ENCODE measurements at places on chromosomes 16 and 17.

DNA sequence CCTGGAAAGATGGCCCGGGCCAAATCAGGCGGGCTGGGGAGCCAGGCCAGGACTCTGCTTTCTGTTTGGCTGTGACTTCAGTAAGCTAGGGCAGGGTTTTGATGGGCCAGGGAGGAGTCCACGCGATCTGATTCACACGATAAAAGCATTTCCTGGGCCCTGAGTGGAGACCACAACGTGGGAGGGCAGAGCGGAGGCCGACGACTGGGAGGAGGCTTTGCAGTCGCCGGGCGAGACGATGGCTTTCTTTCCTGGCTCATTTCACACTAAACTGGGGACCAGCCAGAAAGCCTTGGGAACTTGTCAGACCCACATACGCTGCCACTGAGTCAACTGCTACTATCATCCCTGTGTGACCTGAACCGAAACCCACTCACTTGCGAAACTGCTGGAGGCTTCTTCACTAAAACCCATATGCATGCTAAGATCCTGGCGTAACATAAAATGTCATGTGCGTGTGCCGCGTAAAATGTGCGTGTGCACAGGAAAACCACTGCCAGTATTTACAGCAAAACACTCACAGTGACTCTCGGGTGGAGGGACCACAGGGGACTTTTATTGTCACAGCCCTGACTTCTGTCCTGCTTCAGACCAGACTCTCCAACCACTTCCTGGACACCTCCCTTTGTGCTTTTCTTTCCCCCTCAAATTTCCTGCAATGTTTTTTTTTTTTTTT, 14.2 kb upstream of the RHBDF2 start:
- peak; percentile 72 for DNase-seq

- DNase-seq, result no peak
These were observed 229.3 kb downstream of the SOX9 start for GRCh38 chr17:72350073-72350472.

DNA sequence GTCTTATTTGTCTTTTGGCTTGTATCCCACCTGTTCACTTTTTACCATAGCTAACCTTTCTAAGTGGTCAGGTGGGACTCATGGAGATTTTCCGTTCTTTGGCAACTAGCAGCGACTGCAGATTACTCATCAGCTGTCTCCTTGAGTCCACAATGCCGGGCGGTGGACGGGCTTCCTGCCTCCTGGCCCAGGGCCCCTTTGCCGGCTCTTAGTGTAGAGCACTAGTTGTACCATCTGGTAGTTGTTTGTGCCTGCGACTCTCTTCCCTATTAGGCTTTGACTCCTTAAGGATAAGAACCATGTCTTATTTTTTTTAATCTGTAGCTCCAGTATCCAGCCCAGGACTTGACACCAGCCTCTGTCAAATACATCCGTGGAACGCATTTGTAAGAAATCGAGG, 399.9 kb downstream of the WWOX start:
- DNase-seq, result no peak

DNA sequence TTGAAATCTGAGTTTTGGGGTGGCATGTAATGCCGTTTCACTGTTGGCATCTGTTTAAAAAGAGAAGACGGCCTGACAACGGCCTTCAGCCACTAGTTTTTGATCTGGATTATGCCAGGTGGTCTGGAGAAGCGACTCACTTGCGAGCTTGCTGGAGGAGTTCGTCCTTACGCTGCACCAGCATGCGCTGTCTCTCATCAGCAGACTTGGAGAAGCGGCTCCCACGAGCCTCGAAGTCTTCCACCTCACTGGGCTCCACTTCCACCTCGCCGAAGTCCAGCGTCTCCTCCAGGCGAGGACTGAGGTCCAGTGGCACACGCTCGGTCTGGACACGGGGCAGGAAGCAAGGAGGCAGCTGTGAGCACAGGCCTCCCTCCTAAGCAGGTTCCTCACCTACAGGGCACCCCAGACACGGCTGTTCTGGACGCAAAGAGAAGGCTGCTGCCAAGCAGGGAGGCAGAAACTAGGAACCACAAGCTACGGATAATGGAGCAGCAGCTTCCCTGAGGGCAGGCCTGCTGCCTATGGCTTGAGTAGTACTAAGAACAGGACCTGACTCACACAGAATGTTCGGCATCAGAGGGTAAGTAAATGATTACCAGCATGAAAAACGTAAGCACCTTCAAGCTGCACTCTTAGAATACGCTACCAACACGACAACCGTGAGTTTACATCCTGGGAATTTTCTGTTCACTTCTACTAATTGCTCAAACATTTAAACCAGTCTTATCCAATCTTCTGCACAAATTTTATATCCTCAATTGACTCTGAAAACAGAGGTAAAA, 61.4 kb downstream of the AMFR start:
- no peak for DNase-seq

GRCh38 chr17:55436224-55437158, 14.9 kb upstream of the MMD start:
- no peak for DNase-seq

GRCh38 chr16:57108432-57108831, 16.0 kb downstream of the CPNE2 start:
- DNase-seq, result no peak

DNA sequence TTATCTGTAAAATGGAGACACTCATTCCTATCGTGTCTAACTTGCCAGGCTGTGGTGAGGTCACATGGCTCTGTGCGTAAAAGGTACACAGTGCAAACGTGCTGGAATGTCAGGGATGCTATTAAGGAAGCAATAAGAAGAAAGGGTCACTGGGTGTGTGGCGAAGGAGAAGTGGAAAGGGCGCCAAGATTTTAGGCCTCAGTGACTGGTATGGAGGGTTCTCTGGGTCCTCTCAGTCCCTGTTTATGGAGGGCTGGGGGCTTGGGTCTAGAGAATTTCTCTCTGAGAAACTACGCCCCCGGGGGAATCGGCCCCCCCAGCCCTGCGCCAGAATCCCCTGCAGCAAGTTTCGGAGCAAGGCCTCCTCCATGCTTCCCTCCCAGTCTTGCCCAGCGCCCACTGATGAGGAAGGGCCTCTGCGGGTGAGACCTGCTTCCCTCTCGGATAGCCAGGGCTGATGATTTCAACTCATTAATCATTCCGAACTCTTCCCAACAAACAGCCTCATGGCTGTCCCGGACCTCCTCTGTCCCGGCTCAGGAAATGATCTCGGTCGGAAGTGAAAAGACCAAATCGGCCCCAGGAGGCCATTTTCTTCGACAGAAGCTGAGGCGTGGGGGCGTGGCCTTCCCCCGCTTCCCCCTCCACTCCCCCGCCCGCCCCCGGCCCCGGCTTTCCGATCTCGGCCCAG, 1.2 kb upstream of the HEXIM1 start:
- DNase-seq, result peak; percentile 91

- no peak for DNase-seq
These were observed 44.4 kb downstream of the YPEL2 start for GRCh38 chr17:59375857-59376256.

DNA sequence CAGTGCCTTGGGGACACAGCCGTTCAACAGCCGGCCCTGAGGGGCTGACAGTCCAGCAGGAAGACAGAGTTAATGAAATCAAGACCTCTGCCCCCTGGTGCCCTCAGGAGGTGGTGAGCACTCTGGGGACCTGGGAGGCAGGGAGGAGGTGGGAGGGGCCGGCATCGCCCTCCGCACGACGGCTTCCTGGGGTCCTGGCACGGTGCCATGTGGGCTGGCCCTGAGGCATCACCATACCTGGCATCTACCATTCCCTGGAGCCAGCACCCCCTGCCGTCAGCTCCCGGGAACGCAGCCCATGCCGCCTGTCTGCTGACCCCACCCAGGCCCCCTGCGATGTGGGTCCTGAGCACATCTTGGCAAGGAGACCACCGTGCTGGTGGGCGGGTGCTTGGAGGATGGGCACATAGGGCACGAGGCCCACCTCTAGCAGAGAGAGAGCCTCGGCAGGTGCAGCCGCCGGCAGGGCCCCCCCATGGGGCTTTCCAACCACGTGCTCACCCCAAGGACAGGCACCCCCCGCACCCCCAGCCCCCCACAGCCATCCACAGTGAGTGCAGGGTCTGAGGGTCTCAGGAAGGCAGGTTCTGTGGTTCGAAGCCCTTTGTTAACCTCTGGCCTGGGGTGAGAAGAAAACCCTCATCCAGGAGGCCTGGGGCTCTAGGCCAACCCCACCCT, 52.5 kb downstream of the ZFPM1 start:
- no peak for DNase-seq

DNA sequence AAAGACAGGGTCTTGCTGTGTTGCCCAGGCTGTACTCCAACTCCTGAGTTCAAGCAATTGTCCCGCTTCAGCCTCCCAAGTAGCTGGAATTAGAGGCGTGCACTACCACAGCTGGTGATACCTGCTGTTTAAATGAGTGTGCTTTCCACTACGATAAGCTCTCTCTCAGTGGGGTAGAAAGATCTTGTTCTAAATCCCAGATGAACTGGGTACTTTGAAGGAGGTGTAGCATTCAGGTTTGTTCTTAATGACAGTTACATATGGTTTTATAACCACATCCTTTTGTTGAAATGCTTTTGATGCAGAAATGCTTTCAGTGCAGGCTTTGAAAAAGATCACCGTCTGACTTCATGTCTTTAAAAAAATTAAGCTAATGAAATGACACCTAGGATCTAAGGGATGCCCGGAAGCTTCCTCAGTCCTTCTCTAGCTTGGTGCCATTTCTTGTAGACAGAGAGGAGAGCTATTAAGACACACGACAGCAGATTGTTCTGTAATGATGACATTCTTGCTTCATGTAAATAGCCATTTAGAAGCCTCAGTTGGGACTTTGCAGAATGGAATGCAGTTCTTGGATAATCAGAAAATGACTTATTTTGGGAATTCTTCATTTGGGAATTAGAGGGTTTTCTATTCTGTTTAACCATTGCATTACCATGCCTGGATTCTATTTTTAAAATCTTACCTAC, 19.5 kb downstream of the PMM2 start:
- no peak for DNase-seq

DNA sequence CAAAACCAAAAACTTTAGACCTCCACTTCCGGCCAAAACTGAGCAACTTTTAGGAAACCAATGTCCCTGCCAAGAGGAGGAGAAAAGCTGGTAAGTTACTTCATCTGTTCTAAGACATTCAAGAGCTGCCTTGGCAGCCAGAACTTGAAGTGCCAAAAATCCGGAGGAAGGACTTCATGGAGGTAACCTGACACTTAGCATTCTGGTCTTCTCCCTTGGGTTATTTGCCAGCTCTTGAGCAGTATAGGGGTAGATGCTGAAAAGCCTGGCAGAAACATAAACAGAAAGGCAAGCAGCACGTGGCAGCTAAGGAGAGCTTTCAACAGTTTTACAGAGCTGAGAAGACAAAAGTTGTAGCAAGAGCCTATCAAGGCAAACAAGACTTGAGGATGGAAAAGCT, 53.2 kb downstream of the CDYL2 start:
- DNase-seq, result peak; percentile 23

- DNase-seq, result peak; percentile 68
These were observed 121.3 kb upstream of the GSE1 start for GRCh38 chr16:85491798-85492294.

All from right hindlimb (tissue), 1 donor.